ENCODE measurements at places on chromosomes 7 and 10. TPM values are rescaled to one million over a fixed set of nuclear protein-coding genes. Genes with fewer than 3 reads are reported as not detected.

GRCh38 chr7:105738133-105738532 is 138.3 kb downstream of the ATXN7L1 start:
- peaks cover 2% of the 10 kb centered on the region for H3K4me1 ChIP-seq
- DNase-seq: no peak
- H3K36me3 ChIP-seq: no peaks in the 10 kb centered on the region
- no peaks in the 10 kb centered on the region for H3K27me3 ChIP-seq
- no peak overlapping the region for H3K27ac ChIP-seq

DNA sequence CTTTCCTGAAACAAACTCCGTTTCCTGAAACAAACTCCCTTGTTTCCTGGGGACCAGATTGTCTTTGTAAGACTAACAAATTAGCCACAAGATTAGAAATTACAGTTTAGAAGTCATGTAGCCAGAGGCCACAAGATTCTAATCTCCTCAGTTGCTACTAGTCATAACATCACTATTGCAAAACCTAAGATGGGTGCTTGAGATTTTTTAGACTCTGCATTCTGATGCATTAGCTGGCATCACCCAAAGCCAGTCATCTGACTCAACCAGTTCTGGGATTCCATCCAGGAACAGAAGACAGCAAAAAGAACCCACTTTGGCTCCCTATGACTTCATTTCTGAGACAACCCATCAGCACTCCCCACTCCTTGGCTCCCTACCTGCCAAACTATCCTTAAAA is 367.9 kb upstream of the MBL2 start:
- H3K27ac ChIP-seq: no peak overlapping the region
- no peak overlapping the region for H3K4me3 ChIP-seq
- no peaks in the 10 kb centered on the region for H3K27me3 ChIP-seq
- no peak for DNase-seq
- H3K4me1 ChIP-seq: no peaks in the 10 kb centered on the region
- H3K36me3 ChIP-seq: no peaks in the 10 kb centered on the region

DNA sequence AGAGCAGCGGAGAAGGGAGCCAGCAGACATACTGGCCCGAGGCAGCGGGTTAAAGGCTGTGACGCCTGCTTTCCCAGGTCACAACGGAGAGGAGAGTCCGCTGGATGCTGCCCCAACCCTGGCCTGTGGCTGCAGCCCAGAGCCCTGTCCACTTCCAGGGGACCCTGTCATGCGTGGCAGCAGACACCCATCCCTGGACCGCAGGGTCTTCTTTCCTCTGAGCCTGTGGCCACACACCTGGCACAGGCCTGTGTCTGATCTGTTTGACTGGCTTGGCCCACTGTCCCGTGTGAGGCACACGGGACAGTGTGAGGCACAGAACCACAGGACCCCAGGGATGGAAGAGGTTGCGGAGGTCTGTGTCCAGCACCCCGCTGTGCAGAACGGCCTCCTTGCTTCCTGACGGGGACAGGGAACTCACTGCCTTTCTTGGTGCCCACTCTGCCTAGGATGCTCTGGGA is 42.4 kb downstream of the INSIG1 start:
- peaks cover 10% of the 10 kb centered on the region for H3K27me3 ChIP-seq
- DNase-seq: no peak

DNA sequence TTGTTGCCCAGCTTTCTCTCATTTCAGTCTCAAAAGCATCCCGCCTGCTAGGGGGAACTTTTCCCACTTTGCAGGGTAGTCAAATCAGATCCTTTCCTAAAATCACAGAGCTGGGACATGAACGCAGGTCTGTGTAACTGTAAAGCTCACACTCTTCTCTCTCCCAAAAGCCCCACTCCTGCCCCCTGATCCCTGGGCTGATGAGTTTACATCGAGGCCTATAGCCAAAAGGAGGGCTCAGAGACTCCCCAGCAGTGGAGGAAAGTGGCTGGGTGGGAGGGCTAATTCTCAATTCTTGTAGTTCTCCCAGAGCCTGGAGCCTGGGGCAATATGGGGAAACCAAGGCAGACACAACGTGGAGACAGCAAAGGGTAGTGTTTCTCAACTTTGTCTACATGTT is 6.5 kb upstream of the MTPAP start:
- H3K4me3 ChIP-seq: no peak overlapping the region
- no peak overlapping the region for H3K27ac ChIP-seq
- no peaks in the 10 kb centered on the region for H3K36me3 ChIP-seq
- peaks cover 2% of the 10 kb centered on the region for H3K27me3 ChIP-seq

DNA sequence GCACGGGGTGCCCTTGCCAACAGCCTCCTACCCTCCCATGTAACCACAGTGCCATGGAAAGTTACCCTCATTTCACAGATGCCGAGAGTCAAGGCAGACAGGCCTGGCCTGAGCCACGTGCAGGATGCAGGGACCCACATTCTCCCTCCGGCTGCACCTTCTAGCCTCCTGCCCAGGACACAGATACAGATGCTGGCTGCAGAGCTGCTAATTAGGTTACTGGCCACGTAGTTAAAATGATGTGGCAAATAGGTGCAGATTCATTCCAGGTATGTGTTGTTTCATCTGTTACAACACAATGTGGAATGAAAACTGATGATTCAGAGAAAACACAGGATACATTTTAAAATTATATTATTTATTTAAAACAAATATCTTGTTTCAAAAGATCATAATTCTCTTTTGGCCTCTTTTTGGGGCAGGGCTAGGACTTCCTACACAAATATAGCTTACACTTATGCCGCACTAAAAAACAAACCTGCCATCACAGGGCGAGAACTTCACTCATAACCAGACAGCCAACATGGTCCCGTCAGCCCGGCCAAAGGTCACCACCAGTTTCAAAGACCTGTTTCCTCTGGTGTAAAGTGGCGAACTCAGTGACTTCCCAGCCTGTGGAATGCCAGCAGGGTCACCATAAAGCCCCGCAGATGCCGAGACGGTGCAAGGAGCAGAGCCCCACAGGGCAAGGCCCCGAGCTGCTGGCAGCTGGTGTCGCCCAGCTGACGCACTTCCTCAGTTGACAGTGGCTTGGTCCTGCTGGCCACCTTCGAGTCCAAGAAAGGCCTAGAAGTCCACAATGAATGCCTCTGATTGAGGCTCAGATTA is 83.5 kb downstream of the TNS3 start:
- H3K4me1 ChIP-seq: peaks cover 38% of the 10 kb centered on the region
- no peak overlapping the region for H3K27ac ChIP-seq
- no peak overlapping the region for H3K4me3 ChIP-seq
- H3K36me3 ChIP-seq: peaks cover 14% of the 10 kb centered on the region
- no peak for DNase-seq

- no peak overlapping the region for H3K4me3 ChIP-seq
- no peaks in the 10 kb centered on the region for H3K36me3 ChIP-seq
- H3K27me3 ChIP-seq: no peaks in the 10 kb centered on the region
- H3K27ac ChIP-seq: no peak overlapping the region
- DNase-seq: no peak
- H3K4me1 ChIP-seq: no peaks in the 10 kb centered on the region
Observed at GRCh38 chr10:62188021-62188616, 80.5 kb downstream of the RTKN2 start.

GRCh38 chr10:33248638-33249037 is 85.8 kb downstream of the NRP1 start:
- peaks cover 11% of the 10 kb centered on the region for H3K4me1 ChIP-seq
- no peak overlapping the region for H3K4me3 ChIP-seq
- peaks cover 29% of the 10 kb centered on the region for H3K36me3 ChIP-seq
- H3K27me3 ChIP-seq: no peaks in the 10 kb centered on the region

DNA sequence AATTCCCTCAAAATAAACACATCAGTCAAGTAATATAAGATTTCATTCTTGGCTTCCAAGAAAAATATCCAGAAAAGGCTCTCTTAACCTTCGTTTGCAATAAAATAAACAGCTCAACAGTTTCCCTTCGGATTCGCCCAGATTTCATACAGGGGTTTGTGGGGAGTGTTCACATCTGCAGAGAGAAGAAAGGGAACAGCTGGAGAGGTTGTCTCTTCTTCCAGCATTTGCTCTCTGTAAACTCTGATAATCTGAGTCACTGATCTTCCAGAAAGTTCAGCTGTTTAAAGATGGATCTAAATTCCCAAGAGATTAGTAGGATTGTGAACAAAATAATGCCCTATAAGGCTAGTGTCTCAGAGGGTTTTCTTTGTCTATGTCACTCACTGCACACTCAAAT is 277.9 kb downstream of the HPSE2 start:
- no peak overlapping the region for H3K4me3 ChIP-seq
- H3K36me3 ChIP-seq: no peaks in the 10 kb centered on the region
- H3K27me3 ChIP-seq: no peaks in the 10 kb centered on the region
- no peak overlapping the region for H3K27ac ChIP-seq
- DNase-seq: peak; percentile 78
- H3K4me1 ChIP-seq: peaks cover 17% of the 10 kb centered on the region

NDUFB2 gene
- total RNA-seq: 81.7 TPM

MEOX2 gene
- under 0.01 TPM for total RNA-seq

RET gene
- total RNA-seq: 0.18 TPM

CNTNAP2 gene
- not detected for total RNA-seq

HPSE2 gene
- total RNA-seq: not detected

Data from IMR-90 (cell line).